ENCODE measurements at places on chromosomes 4 and X.

- no peak for DNase-seq
Measured at GRCh38 chr4:87093443-87094123, 126.8 kb downstream of the KLHL8 start.

GRCh38 chr4:41839916-41840854, 91.7 kb upstream of the PHOX2B start:
- DNase-seq: no peak

- no peak for DNase-seq
Measured at GRCh38 chr4:34851411-34851810, 1392.9 kb downstream of the ARAP2 start.

DNA sequence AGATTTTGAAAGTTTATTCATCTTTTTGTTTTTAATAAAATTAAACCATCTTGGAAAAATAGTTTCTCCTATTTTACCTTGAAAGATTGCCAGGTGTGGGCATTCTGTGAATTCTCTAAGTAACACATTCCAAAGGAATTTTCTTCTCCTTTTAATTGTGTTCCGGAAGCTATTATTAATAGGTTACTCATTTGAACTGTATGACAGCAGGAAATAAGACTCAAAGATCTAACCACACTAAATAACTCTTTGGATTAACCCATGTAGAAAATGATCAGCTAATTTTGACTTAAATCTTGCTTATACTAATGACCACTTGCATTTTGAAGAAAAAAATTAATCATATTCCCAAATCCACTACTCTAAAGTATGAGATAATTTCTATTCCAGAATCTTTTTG, 17.6 kb upstream of the CCNI start:
- DNase-seq: no peak

DNA sequence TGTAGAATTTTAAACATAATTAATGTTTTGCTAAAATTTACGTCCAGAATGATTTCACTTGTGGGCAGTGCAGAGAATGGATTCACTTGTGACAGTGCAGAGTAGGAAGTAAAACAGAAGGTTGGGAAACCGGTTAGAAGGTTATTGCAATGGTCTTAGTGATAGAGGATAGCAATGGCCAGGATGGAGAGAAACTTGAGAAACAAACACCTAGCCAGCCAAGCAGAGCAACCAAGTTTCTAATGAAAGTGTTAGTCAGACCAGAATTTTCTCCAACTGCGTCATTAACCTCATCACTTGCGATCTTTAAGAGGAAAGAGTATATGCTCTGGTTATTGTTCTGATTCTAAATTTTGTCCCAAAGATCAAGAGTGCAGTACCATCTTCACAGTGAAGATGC, 50.0 kb upstream of the TBC1D9 start:
- DNase-seq: no peak

- DNase-seq: no peak
Measured at GRCh38 chrX:8805974-8806373, 4.8 kb upstream of the FAM9A start.

GRCh38 chrX:132077414-132077813, 50.4 kb downstream of the FRMD7 start:
- DNase-seq: no peak

- no peak for DNase-seq
Measured at GRCh38 chr4:117466388-117466787, 381.0 kb upstream of the TRAM1L1 start.

DNA sequence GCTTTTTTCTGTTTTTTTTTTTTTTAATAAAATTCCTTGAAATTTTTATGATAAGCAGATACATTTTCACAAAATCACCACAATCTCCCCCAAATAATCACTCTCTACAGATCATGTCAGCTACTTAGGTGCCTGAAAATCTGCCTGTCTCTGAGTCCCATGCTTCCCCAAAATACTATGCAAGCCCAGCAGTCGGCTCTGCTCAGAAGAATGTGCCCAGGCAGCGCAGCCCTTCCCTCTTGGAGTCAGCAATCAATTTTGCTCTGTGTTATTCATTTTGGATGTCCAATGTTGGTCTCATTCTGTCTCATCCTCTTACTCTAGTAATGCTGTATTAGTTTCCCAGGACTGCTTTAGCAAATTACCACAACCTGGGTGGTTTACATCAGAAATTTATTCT, 24.9 kb upstream of the C1QTNF7 start:
- no peak for DNase-seq

DNA sequence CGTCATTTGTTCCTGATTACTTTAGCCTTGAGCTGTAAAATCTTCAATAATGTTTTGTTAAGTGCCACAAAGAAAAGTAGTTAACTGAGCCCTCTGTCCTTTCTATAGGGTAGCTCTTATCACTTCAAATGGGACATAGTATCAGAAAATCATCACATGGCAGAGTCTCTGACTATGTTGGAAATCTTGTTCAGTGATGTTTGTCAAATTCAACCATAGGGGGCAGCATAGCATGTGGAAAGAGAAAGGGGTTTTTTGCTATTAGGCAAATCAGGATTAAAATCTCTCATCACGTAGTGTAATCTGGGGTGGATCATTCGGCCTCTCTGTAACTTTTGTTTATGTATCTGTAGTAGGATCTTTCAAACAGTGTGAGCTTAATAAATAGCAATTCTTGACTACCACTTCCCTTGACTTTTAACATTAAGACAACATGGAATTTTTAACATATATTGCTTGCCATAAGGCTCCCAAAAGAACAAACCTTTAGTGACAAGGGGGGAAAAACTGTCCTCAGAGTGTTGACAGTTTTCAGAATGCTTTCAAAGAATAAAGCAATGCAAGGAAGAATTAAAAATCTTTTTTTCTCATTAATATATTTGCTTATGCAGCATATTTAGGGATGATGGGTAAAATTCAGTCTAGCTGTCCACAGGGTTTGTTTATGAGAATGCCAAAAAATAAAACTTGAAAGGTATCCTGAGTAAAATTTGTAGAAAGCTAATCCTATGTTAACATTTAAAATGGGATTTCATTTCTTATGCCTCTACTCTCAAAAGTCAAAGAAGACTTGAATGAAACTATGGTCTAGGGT, 127.2 kb downstream of the FBXW7 start:
- DNase-seq: peak; percentile 14

DNA sequence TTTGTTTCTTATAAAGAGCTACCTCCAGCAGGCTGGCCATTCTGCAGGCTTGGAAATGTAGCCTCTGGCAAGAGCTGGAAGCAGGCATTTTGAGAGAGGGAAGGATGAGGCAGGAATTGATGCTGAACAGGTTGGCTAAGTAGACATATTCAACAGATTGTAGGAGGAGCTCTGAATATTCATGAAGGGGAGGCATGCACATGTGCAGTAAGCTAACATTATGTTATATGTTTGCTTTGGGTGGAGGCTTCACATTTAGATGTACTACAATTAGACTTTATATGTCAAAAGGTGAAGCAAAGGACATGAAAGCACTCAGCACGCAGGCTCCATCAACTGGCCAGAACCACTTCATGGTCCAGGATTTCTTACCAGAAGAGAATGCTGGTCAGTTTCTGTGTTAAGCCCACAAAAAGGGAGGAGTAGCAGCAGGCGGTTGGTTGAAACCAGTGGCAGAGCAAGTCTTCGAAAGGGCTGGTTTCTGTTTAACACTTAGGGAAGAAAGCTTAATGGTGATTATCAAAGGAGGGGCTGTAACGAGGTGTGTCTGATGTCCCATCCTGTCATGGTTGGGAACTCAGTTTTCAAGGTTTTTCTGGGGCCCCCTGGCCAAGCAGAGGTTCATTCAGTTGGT, 54.8 kb downstream of the FGFBP1 start:
- DNase-seq: no peak

- DNase-seq: no peak
Measured at GRCh38 chr4:95728145-95728544, 111.7 kb upstream of the PDHA2 start.

DNA sequence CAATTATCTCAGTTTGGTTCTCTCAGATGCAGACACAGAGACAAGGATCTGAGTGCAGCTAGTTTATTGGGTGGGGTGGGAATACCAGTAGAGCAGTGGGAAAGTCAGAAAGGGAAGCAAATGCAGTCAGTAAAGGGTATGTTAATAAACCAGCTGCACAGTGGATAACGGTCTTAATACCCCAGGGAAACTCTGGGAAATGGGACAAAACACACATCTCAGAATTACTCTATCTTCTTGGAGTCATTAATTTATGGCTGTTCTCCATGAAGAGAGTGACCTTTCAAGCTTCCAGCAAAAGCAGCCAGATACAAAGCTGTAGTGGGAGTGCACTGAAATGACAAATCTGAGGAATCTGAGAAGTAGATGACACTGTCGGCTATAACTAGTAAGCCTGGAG, 73.3 kb upstream of the NALF2 start:
- no peak for DNase-seq

- DNase-seq: peak; percentile 21
Measured at GRCh38 chr4:24144381-24144780, 254.5 kb upstream of the PPARGC1A start.

- no peak for DNase-seq
Measured at GRCh38 chr4:17771284-17771908, 10.0 kb downstream of the FAM184B start.

DNA sequence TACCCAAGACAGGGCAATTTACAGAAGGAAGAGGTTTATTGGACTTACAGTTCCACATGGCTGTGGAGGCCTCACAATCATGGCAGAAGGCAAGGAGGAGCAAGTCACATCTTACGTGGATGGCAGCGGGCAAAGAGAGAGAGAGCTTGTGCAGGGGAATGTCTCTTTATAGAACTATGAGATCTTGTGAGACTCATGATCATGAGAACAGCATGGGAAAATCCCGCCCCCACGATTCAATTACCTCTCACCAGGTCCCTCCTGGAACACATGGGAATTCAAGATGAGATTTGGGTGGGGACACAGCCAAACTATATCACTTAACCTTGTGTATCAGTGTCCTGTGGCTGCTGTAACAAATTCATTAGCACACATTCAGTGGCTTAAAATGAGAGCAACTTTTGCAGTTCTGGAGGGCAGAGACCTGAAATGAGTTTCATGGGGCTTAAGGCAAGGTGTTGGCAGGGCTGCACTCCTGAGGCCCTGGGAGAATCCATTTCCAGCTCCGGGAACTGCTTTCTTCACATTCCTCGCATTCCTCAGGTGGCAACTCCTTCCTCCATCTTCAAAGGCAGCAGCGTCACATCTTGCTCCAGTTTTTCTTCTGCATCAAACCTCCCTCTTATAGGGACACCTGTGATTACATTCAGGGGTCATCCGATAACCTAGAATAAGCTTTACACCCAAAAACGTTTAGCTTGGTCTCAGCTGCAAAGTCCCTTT, 22.3 kb upstream of the NSG1 start:
- DNase-seq: no peak

DNA sequence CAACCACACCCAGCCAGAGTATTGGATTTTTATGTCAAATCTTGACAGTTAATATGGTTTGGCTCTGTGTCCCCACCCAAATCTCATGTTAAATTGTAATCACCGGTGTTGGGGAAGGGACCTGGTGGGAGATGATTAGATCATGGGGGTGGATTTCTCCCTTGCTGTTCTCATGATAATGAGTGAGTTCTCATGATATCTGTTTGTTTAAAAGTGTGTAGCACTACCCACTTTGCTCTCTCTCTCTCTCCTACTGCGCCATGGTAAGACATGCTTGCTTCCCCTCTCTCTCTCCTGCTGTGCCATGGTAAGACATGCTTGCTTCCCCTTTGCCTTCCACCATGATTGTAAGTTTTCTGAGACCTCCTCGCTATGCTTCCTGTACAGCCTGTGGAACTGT, 86.9 kb upstream of the COX18 start:
- no peak for DNase-seq

GRCh38 chrX:82127228-82128123, 925.6 kb downstream of the SH3BGRL start:
- peak; percentile 1 for DNase-seq

- no peak for DNase-seq
Measured at GRCh38 chr4:98625399-98625798, 33.0 kb downstream of the TSPAN5 start.

- no peak for DNase-seq
Measured at GRCh38 chr4:32771491-32771890, 2051.3 kb downstream of the PCDH7 start.

GRCh38 chrX:10966057-10966456, 145.1 kb upstream of the HCCS start:
- DNase-seq: no peak

DNA sequence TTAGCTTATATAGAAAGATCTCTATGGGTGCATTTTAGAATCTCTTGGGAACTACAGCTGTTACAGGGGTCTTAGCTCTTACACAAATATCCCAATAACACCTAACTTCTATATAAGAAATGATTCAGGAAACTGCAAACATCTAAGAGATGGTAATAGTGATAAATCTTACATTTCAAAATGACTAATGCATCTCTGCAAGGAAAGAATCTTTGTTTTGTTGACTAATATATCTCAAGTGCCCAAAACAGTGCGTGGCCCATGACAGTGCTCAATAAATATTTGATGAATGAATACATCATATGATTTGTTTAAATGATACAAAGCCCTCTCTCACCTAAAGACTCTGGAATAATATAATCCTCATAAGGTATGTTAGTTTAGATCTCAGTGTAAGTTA, 47.5 kb downstream of the CENPE start:
- DNase-seq: no peak

GRCh38 chr4:21728304-21728703, 220.3 kb downstream of the KCNIP4 start:
- DNase-seq: no peak

DNA sequence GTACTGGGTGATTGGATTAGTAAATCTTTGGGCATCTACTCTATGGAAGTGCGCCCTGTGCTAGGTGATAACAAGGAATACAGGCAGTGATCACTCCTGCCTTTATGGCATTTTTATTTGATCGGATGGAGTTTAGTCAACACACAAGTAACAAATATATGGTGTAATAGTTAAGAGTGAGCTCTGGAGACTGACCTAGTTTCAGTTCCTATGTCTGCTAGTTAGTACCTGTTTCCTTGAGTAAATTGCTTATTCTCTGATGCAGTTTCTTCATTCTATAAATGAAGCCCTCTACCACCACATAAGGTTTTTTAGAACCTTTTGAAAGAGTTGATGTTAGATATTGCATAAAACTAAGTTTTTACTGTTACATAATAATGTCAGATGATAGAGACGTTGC, 134.6 kb downstream of the KDM6A start:
- DNase-seq: no peak

DNA sequence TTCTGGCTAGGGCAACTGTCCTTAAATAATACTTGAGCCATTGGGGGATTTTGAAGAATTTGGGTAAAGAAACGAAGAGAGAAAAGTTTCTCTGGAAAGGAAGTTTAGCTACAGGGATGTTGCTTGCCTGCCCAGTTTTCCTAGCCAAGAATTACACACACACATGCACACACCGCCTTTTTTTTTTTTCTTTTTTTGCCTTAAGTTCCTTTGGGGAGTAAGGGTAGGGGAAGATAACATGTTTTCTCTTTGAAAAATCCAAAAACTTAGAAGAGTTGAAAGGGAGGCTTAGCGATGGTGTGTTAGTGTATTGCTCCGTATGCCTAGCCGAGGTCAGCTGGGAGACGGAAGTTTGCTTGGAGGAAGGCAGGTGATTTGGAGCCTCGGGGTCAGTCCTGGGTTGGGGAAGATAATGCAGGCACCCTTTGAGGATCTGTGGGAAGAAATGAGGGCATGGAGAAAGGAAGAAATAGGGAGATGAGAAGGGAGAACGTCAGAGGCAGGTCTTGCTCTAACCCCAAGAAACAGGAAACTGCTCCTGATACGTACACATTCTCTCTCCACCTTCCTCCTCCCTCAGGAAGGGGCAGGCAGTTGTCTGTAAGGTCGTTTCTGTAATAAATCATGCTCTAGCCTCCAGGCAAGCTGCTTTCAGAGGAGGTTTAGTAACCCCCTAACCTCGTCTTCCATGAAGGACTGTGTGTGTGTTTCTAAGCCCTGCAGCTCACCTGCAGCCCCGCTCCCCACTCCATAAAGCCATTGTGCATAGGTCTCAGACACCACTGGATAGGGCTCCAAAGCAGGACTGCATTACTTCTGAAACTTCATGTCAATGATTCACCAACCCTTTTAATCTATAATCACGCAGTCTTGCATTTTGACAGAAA, 10.5 kb downstream of the KLF3 start:
- DNase-seq: no peak
